T follicular helper cell (primary cell): ENCODE measurements at places on chromosomes 2 and 18.

GRCh38 chr2:11865378-11865777, 118.9 kb downstream of the LPIN1 start:
- no peak for DNase-seq

- no peak for DNase-seq
Measured at GRCh38 chr2:47007223-47007825, 91.7 kb upstream of the MCFD2 start.

- DNase-seq: no peak
Measured at GRCh38 chr18:63177919-63178821, 141.4 kb downstream of the BCL2 start.

- no peak for DNase-seq
Measured at GRCh38 chr2:121748202-121748601, 7.2 kb upstream of the TSN start.

DNA sequence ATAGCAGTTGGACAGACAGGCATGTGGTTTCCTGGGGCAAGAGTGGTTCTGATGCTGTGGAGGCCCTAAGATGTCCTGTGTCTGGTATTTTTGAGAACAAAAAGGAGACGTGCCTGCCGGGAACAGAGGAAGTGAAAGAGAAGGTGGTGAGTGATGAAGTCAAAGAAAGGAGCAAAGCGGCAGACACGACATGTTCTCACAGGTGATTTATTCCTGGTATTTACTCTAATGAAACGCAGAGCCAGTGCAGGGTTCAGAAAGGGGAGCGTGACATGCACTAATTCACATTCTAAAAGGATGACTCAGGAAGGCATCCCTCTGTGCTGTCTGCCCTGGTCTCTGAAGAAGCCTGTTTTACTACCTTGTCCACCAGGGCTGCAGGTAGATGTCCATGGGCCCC, 211.0 kb downstream of the KCNE4 start:
- DNase-seq: no peak

GRCh38 chr2:239195318-239195871, 205.4 kb downstream of the HDAC4 start:
- DNase-seq: no peak

DNA sequence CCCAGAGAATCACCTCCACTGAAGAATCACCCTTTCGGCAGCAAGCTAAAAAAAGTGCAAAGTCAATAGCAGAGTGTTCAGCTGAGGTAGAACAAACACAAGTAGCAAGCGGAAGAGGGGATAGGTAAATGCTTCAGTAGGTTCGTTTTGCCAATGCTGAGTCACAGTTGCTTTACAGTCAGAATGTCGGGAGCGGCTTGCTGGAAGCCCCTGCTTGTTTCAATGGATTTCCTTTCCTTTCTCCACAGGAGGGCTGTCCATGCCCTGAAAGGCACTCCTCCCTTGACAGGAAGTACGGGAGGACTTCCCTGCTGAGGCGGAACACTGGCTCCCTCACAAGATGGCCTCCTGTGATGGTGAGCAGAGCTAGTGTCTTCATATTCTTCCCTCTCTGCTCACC, 146.2 kb upstream of the LYPD1 start:
- no peak for DNase-seq

- peak; percentile 12 for DNase-seq
Measured at GRCh38 chr2:54665436-54665856, 58.0 kb upstream of the EML6 start.

- DNase-seq: no peak
Measured at GRCh38 chr2:197575987-197576386, 60.1 kb downstream of the MOB4 start.

- DNase-seq: no peak
Measured at GRCh38 chr2:16933355-16933754, 267.7 kb upstream of the CYRIA start.

DNA sequence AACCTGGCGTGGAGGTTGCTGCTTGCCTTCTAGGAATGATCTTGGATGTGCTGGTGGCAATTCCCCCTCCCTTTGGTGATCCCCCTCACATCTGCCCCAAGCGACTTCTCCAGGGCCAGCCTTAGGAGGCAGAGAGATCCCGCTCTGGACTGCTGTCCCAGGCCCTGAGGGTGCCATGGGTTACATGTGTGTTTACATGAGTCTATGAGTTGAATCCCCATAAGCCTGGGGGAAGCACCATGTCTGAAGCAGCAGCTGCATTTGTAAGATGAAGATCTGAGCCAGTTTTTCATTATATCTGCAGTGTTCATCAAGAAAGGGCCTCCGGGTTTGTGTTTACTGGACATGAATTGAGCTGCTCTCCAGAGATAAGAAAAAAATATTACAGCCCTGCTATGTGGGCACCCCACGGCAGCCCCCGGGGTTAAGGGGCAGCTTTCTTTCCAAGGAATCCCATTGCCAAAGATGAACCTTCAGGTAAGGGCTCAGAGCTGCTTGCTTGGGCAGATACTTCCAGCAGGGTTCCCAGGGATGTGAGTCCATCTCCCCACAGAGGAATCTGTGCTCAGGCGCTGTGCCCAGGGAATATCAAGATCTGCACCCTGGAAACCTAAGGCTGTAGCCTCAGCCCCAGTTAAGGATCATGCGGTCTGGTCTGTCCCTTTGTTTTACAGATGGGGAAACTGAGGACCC, 46.0 kb downstream of the MRPS5 start:
- DNase-seq: no peak
